Activated CD8-positive, alpha-beta T cell treated with anti-CD3 and anti-CD28 coated beads, Interleukin-2, amount 10 ng/mL, durations not matched to agents 7 days and 5 days (primary cell): ENCODE measurements at places on chromosomes 4 and X. TPM values are rescaled to one million over a fixed set of nuclear protein-coding genes. Genes with fewer than 3 reads are reported as not detected.

- DNase-seq = no peak
Measured at GRCh38 chrX:17621566-17622270, 115.6 kb upstream of the SCML1 start.

Gene SPANXA1
- not detected for total RNA-seq

Gene AMOT
- 0.40 TPM for total RNA-seq

DNA sequence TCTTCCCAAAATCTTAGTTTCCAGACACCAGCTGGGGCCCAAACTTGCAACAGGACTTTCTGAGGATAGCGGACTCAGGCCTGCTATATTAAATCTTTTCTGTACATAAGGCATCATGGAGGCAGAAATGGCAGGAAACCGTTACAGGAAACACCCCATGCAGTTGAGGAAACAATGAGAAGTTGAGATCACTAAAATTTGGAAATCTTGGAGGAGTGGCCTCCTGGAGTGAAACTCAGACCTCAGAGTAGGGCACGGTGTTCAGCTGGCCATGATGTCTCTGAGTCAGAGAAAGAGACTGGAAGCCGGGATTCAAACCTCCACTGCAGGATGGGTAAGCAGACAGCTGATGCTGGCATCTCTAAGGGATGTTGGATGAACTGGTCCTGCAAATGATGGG is 372.6 kb upstream of the CTSO start:
- no peak for DNase-seq

DNA sequence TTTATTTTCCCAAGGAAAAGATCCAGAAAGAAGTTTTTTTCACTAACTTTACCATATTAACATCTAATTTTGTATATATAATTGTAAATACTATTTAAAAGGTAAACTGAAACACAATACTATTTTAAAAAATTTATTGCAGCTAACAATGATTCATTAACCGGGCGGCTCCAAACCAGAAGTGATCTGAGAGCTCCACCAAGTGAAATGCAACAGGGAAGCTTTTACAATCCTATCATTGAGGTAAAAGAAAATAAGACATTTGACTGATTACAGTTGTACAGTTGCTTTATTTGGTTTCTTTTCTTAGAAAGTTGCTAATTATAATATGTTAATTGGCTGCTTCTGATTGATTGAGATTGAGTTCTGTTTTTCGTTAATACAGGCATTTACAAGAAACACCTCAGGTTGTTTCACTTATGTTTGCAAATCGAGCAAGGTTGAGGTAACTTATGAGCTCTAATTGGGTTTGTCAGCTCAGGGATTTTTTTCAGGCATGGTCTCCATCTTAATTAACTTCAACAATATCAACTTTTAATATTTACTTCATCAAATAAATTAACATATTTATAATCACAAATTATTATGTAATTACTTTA is 220.2 kb upstream of the UGT8 start:
- DNase-seq = no peak

Gene HEPH
- total RNA-seq = not detected

Gene CFAP299
- total RNA-seq = not detected

GRCh38 chrX:135178636-135179035 is 7.4 kb upstream of the CT55 start:
- no peak for DNase-seq

- DNase-seq = no peak
Measured at GRCh38 chr4:110139111-110139510, 59.3 kb downstream of the ELOVL6 start.

Gene MAGEA10
- not detected for total RNA-seq

- no peak for DNase-seq
Measured at GRCh38 chr4:179123084-179123483, 1680.8 kb upstream of the AGA start.

DNA sequence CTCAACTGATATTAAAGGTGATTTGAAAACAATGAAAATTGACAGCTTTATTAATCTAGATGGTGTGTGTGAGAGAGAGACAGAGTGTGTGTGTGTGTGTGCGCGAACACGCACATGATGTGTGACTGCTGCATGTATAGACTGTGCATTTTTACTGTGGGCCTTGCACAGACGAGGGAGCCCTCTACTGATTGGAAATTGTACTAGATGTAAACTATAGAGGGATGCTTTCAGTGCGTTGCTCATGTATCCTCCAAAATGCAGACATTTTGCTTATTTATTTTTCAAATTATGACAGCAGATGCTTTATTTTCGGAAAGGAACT is 168.4 kb upstream of the GK2 start:
- no peak for DNase-seq

DNA sequence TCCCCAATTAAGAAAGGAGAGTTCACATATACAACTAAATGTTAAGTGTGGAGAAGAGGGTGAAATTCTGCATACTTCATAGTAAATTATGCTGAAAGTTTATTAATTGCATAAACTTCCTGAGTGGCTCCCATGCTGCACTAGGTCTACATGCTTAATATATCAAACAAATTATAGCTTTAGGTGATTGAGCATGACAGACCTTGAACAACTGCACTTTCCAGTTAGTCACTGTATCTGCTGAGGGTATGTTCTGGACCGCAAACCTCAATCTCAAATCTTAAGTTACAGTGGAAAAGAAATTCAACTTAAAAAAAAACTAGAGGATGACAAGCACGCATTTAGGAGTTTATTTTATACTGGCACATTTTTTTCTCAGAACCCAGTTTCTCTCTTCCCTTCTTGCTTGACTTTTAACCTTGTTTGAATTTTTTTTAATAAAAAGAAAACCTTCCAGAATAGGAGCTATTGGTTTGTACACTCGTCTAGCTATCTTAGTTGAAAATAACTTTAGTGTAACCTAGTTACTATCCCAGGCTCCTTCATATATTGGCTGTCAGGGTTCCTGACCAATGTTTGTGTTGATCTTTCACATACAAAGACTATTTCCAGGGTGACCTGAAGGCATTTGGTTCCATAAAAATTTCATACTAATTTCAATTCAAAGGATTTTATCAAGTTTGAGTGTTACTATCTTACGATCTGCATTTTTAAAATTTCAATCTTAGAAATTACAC is 10.2 kb upstream of the FAM120C start:
- no peak for DNase-seq

DNA sequence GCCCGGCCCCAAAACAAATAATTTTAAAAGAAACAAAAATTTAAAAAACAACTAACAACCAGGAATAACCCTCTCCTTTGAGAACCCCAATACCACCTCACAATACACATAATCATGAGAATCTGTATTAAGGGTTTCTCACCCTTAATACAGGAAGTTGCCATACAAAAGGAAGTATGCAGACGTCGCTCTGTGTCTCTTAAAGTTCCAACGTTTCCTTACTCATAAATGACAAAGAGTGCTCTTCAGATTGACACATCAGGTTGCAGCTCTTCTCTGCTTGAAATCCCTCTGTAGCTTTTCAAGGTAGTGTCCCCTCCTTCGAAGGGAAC is 73.9 kb upstream of the IRF2 start:
- DNase-seq = no peak

DNA sequence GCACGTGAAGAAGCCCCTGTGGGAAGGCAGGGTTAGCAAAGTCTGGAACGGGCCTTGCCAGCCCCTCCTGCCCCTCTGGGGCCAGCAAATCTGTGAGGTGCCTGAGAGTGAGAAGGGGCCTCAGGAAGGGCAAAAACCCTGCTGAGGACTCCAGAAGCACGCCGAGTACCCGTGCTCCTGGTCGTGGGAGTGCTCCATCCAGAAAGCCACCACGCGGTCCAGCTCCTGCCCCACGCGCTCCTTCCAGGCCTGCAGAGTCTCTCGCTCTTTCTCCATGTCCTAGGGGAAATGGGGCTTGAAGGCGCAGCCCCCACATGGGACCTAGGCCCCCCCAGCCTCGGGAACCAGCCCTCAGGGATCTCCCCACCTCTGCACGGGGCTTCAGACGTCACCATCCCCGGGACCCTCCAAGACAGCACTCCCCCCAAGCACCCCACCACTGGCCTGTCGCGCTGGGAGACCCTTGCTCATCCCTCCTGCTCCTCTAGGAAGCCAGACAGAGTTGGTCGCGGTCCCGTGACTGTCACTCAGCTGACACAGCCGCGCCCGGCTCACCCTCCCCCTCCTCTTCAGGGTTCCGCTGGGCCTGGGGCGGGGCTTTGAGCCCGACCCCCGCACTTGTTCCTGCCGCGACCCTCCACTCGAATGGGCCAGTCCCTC is at the start of gene RENBP:
TSS of gene RENBP (minus strand) at position 504 of the 660 bp plus-strand sequence. CDS start at position 471, 33 bp downstream.
- peak; percentile 51 for DNase-seq

- no peak for DNase-seq
Measured at GRCh38 chr4:153748378-153748777, 11.4 kb downstream of the RNF175 start.

DNA sequence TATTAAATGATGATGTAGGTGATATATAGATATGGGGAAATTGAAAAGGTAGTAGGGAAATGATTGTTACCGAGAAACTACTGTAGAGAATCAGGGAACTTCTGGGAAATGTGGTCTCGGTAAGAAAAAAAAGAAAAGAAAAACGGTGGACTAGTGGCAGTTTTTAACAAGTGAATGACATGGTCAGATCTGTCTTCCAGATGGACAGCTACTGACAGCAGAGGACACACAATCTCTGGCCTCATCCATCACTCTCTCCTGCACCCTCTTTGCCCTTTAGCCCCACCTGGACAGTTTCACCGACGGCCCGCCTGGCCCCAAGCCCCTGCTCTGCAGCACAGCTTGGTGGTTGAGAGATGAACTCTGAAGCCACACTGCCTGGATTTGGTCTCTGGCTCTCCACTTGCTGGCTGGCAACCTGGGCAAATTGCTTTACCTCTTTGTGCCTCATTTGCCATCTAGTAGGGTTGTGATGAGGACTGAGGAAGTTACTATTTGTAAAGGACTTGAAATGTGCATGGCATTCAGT is 23.4 kb downstream of the RBM47 start:
- DNase-seq = no peak

Gene SMIM31
- not detected for total RNA-seq

DNA sequence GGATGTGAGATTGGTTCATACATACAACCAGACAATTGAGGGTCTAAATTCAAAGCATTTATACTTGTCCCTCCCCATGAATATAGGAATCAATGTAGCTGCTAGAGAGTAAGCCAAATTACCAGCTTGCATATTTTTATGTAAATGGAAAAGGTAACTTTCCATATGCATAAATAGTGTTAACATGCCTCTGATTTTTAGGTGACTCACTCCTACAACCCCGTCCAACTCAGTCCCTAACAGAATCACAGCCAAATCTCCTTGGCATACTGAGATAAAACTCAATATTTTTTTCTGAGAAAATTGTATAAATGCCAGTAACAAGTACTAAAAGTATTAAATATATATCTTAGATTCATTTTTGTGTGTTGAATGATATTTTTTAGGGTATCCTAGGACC is 67.2 kb downstream of the INPP4B start:
- no peak for DNase-seq
